ENCODE measurements at places on chromosomes 2 and 18.

DNA sequence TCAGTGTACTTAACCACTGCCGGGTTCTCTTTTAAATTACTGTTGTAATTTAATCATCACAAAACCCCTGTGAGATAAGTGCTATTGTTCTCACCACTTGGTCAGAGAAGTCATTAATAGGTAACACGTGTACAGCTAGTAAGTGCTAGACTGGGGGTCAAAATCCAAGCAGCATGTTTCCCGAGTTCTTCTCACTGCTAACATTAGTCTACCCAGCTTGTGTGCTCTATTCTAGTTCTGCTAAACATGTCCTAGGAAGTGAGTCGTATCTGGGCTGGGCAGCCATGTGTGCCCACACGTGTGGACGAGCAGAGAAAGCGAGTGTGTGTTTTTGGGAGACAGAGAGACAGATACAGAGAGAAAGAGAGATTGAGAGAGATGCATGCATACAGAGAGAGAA lies 94.1 kb downstream of the BIN1 start:
- no peak for DNase-seq

GRCh38 chr18:50992351-50992762 lies 24.5 kb downstream of the ELAC1 start:
- no peak for DNase-seq

DNA sequence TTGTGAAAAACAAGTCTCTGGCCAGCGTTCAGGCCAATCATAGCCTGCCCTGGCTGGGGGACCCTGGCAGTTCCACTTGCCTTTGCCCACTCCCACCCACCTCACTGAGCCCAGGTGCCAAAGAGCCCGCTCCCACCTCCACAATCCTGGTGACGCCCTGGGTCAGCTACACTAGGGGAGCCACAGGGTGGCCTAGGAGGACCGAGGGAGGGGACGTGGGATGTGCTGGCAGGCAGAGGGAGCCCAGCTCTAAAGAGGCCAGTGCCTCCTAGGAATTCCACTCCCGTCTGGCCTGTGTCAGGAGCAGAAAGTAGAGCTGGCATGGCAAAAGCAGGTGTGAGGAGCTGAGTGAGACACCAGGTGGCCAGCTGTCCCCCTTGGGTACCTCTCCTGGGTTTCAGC lies 49.3 kb downstream of the TNS1 start:
- DNase-seq = no peak

DNA sequence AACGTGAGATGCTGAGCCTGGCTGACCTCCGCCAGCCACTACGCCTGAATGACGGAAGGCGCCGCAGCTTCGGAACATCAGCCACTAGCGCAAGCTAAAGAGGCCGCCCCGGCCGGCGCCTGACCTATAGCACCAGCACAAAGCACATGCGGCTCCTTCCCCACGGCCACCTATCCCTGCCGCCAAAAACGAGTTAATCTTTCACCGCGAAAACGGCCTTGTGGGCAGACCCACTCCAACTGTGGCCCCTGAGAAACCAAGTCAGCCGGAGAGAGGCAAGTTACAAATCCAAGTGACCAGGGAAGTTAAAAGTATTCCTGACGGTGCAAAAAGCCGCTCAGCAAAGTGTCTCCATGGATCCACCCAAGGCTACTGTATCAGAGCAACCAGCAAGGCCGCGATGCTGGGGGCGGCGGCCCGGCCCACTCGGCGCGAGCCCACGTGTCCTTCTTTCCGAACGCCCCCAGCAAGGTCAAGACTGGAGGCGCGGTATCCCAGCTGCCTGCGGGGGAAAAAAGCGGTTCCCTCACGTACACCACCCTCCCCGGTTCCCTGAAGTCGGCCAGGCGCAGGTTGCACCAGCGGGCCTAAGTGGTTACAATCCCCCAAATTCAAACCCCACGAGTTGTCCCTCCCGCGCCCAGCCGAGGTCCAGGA lies 575 bp downstream of the HSPD1 start:
- DNase-seq = no peak

GRCh38 chr18:6561862-6562291 lies 147.2 kb upstream of the L3MBTL4 start:
- no peak for DNase-seq

Measured in AG04450 (cell line).